Aorta (tissue), 5 donors: ENCODE measurements at places on chromosomes 4 and X.

DNA sequence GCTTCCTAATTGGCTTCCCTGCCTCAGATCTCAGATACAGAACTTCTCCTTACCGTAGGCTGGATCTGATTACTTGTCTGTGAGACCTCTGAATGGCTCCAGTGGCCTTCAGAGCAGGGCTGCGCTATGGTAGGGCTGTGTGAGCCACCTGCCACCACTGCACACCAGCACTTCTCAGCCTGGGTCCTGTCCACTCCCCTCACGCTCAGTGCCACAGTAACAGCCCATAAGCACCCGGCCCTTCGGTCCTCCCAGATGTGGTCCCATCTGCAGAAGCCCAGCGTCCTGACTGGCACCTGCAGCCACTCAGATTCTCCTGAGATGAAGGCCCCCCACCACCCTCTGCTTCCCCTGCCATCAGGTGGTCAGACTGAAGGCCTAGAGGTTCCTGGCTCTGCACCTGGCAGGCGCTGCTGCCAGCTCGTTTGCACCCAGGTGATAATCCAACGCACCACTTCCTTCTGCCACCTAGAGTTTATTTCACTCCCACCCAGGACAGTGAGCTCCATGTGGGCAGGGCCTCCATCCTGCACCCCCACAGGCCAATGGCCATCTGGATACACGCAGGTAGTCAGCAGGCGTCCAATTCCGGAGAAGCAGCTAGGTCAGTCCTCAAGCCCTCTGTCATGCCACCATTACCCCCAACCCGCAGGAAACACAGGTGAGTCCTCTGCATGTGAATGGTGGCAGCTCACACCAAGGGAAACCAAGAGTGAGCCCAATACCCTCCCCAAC is 5.4 kb downstream of the WDR1 start:
- no peak overlapping the region for H3K27ac ChIP-seq
- H3K36me3 ChIP-seq: no peaks in the 10 kb centered on the region
- no peak for DNase-seq
- H3K4me3 ChIP-seq: no peak overlapping the region
- peaks cover 21% of the 10 kb centered on the region for H3K4me1 ChIP-seq
- H3K27me3 ChIP-seq: no peaks in the 10 kb centered on the region

- no peaks in the 10 kb centered on the region for H3K36me3 ChIP-seq
- H3K27ac ChIP-seq: no peak overlapping the region
- no peaks in the 10 kb centered on the region for H3K4me1 ChIP-seq
- DNase-seq: no peak
- H3K4me3 ChIP-seq: no peak overlapping the region
These were observed 425.0 kb downstream of the FAT4 start for GRCh38 chr4:125739760-125740159.

GRCh38 chr4:186651624-186652023 is 72.0 kb downstream of the FAT1 start:
- no peak overlapping the region for H3K27ac ChIP-seq
- peak; percentile 77 for DNase-seq
- H3K27me3 ChIP-seq: no peaks in the 10 kb centered on the region
- H3K4me1 ChIP-seq: no peaks in the 10 kb centered on the region
- no peaks in the 10 kb centered on the region for H3K36me3 ChIP-seq

DNA sequence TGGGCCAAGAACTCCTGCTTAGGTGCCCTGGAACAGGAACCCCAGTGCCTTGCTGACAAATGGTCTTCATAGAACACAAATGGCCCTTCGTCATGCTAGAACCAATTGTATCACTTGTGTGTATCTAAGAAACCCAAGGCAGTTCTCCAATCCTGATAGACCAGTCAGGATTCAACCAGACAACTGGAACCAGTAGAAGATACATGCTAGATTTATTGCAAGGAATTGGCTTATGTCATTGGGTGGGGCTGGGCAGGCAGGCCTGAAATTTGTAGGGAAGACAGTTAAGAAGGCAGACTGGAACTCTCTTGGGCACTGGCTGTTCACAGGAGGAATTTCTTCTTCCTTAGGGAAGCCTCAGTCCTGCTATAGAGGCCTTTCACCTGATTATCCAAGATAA is 17.0 kb upstream of the TBL1X start:
- no peak overlapping the region for H3K4me3 ChIP-seq
- no peak for DNase-seq
